Spinal cord (tissue), 10 donors: ENCODE measurements at places on chromosomes 12 and 14. TPM values are rescaled to one million over a fixed set of nuclear protein-coding genes. Genes with fewer than 3 reads are reported as not detected.
A peak's percentile ranks its signal among the peaks of the same experiment; 100 is the strongest.

Gene SERPINA6
- not detected for polyA plus RNA-seq

DNA sequence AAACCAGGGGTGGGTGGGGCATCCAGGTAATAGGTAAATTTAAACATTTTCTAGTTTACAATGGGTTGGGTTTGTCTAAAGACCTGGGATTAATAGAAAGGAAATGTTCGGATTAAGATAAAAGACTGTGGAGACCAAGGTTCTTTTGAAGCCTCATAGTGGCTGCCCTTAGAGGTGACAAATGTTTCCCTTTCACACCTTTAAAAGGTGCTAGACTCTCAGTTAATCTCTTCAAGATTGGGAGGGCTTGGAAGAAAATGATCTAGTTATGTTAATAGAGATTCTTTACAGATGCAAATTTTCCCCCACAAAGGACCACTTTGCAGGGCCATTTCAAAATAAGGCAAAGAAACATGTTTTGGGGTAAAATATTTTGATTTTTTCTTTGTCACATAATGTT, 39.0 kb downstream of the TMTC2 start:
- DNase-seq = no peak
- H3K27me3 ChIP-seq = no peaks in the 10 kb centered on the region
- no peak overlapping the region for H3K27ac ChIP-seq
- no peaks in the 10 kb centered on the region for H3K4me1 ChIP-seq
- H3K36me3 ChIP-seq = peaks cover 9% of the 10 kb centered on the region

DNA sequence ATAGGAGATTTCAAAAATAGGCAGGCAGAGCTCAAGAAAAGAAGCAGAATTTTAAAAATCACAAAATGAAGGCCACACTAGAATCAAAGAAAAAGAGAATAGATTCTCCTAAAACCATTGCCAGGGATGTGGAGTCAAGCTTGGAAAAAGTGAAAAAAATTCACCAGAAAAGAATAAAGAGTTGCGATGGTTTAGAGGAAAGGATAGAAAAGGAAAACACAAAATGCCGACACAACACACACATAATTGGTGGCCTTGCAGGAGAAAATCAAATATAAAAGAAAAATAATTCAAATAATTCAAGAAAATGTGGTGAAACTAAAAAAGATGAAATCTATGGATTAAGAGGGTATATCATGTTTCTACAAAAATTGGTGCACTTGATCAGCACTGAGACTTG, 181.6 kb upstream of the C14orf180 start:
- DNase-seq = no peak
- H3K27me3 ChIP-seq = no peaks in the 10 kb centered on the region
- H3K4me1 ChIP-seq = peaks cover 9% of the 10 kb centered on the region
- H3K27ac ChIP-seq = no peak overlapping the region
- no peaks in the 10 kb centered on the region for H3K36me3 ChIP-seq
- no peak overlapping the region for H3K4me3 ChIP-seq

Gene RPL41
- polyA plus RNA-seq = 2,766 TPM

Gene WNT1
- polyA plus RNA-seq = 2.0 TPM

DNA sequence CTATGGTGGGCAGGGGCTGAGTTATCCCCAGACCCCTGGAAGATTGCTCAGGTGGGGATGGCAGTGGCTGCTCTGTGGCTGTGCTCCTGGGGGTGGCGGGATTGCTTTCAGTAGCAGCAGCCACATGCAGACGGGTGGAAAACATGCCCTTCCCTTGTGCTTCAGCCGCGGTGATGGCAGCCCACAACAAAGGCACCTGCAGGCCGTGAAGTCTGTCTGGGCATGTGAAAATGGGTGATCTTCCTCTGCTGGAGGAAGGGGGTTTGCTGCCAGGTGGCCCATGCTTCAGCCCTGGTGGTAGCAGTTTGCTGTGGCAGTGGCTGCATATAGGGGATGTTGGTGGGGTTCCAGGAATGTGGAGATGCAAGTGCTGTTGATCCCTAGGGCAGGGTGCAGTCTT, 326.2 kb upstream of the RGS6 start:
- H3K27me3 ChIP-seq = no peaks in the 10 kb centered on the region
- no peak overlapping the region for H3K27ac ChIP-seq
- H3K4me3 ChIP-seq = no peak overlapping the region

GRCh38 chr14:68016255-68016914, 196.8 kb downstream of the RAD51B start:
- H3K4me1 ChIP-seq = no peaks in the 10 kb centered on the region
- no peak for DNase-seq
- H3K36me3 ChIP-seq = no peaks in the 10 kb centered on the region
- no peak overlapping the region for H3K27ac ChIP-seq
- no peak overlapping the region for H3K4me3 ChIP-seq
- no peaks in the 10 kb centered on the region for H3K27me3 ChIP-seq

DNA sequence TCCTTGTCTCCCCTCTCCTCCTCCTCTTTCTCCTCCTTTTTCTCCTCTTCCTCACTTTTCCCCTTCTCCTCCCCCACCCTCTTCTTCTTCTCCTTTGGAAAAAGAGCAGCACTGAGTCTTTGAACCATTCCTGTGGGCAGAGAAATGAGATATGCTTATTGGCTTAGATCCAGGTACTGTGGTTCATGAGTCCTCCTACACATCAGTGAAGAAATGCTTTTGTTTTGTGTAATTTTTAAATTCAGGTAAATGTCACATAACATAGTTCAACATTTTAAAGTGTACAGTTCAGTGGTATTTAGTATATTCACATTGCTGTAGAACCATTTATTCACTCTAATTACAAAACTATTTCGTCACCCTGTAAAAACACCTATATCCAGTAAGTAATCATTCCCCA, 402.1 kb downstream of the AACS start:
- peaks cover 10% of the 10 kb centered on the region for H3K4me1 ChIP-seq
- no peaks in the 10 kb centered on the region for H3K36me3 ChIP-seq
- H3K27ac ChIP-seq = no peak overlapping the region
- no peak for DNase-seq
- no peaks in the 10 kb centered on the region for H3K27me3 ChIP-seq

GRCh38 chr12:128817111-128818015, 6.4 kb downstream of the SLC15A4 start:
- no peak overlapping the region for H3K27ac ChIP-seq
- peaks cover 11% of the 10 kb centered on the region for H3K36me3 ChIP-seq
- DNase-seq = no peak
- H3K4me1 ChIP-seq = peaks cover 19% of the 10 kb centered on the region

DNA sequence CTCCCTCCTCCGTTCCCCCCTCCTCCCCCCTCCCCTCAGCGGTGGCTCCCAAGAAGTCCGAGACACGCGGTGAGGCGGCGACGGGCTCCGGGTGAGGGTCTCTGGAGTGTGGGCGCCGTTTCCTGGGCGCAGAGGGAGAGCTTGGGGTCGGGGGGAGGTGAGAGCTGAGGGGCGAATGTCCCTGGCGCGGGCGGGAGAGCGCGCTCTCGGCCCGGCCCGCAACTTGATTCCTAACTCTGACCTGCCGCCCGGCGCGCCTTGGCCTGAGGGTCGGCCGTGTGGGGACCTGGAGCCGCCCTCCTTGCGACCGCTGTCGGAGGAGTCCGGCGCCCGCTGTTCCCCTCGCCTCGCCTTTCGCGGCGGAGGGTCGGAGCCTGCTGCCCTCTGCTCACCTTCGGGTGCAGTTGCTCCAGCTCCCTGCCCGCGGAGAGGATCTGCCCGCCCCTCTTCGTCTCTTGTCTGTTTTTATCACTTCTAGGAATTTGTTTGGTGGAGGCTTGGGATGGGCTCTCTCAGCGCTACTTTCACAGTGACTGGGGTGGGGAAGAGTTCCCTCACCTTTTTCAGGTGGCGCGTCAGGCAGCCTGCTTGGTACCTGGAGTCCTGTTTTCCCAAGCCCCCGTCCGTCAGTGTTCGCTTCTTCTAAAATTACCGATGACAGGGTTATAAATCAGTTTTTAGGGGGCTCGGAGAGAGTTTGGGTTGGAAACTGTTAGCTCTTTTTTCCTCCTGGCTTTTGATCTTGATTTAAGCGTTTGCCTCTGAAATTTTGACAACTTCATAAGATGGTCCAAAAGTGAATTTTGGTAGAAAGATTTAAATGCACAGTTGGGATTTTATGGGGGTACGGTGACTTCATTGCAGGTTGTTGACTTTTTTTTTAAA, 495 bp downstream of the ADIPOR2 start:
- H3K27me3 ChIP-seq = peaks cover 2% of the 10 kb centered on the region
- peak overlapping the region; percentile 91 for H3K27ac ChIP-seq
- H3K4me3 ChIP-seq = peak overlapping the region; percentile 73
- peaks cover 3% of the 10 kb centered on the region for H3K4me1 ChIP-seq
- DNase-seq = no peak
- H3K36me3 ChIP-seq = peaks cover 4% of the 10 kb centered on the region

- H3K27me3 ChIP-seq = no peaks in the 10 kb centered on the region
- no peak overlapping the region for H3K27ac ChIP-seq
- H3K4me3 ChIP-seq = no peak overlapping the region
- DNase-seq = no peak
- peaks cover 13% of the 10 kb centered on the region for H3K36me3 ChIP-seq
Measured at GRCh38 chr14:61749867-61750266, 12.4 kb upstream of the SNAPC1 start.

Gene ANO2
- 6.4 TPM for polyA plus RNA-seq

DNA sequence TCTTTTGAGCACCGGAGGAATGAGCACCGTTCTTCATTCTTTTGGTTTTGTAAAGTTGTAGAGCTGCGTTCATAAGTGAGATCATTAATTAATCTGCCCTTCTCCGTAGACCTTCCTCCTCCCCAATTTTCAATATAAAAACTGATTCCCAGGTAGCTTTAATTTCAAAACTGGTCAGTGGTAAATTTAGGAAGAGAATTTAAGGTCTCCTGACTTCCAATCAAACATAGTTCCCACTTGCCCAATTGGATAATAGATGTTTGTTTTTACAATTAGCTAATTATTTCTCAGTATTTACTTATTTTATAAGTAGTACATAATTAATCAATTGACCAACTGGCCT, 27.2 kb upstream of the YBX3 start:
- H3K4me1 ChIP-seq = no peaks in the 10 kb centered on the region
- no peak for DNase-seq
- H3K36me3 ChIP-seq = no peaks in the 10 kb centered on the region
- peak overlapping the region; percentile 41 for H3K4me3 ChIP-seq
- no peaks in the 10 kb centered on the region for H3K27me3 ChIP-seq

DNA sequence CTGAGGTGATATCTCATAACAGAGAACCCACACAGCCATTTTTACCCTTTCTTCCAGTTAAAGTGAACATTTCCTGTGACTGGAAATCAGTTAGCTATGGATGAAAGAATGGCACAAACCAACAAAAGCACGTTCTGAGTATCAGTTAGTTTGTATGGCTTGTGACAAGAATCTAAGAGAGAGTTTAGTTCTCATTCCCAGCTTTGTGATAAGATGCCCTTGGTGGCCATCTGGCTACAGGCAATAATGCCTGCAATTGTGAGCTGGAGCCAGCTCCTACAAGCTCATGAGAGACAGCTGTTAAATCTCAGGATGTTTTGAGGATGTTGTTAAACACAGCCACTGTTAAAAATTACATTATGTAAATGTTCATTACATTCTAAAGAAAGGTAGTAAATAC, 122.0 kb upstream of the FRMD6 start:
- H3K27ac ChIP-seq = no peak overlapping the region
- no peaks in the 10 kb centered on the region for H3K36me3 ChIP-seq
- no peaks in the 10 kb centered on the region for H3K4me1 ChIP-seq

Gene ACADS
- polyA plus RNA-seq = 11.8 TPM

Gene ANG
- polyA plus RNA-seq = 2.8 TPM

DNA sequence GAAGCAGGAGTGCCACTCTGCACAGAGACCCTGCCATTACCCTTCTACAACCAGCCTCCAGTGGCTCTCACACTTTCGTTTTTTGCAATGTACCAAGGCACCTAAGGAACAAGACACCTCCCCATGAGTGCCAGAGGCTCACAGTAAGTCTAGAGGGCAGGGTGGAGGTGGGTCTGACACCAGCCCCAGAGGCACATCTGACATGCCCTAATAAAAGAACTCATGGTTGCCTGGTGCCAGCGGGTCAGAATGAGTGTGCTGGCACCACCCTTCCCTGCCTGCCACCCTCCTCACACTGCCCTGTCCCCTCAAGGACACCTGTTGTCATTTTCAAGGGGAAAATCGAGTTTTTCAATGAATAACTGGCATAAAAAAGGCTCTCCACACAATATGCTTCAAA, 161.2 kb downstream of the FOXN3 start:
- H3K36me3 ChIP-seq = no peaks in the 10 kb centered on the region
- no peak overlapping the region for H3K27ac ChIP-seq

Gene CLEC4C
- not detected for polyA plus RNA-seq

GRCh38 chr14:50946234-50946935, 2.1 kb upstream of the PYGL start:
- peaks cover 19% of the 10 kb centered on the region for H3K4me1 ChIP-seq
- peaks cover 10% of the 10 kb centered on the region for H3K27me3 ChIP-seq
- no peak overlapping the region for H3K4me3 ChIP-seq
- H3K36me3 ChIP-seq = no peaks in the 10 kb centered on the region
- H3K27ac ChIP-seq = no peak overlapping the region

GRCh38 chr12:5222011-5222461, 178.4 kb downstream of the KCNA5 start:
- no peaks in the 10 kb centered on the region for H3K36me3 ChIP-seq
- no peak for DNase-seq
- H3K4me1 ChIP-seq = no peaks in the 10 kb centered on the region
- no peak overlapping the region for H3K27ac ChIP-seq

GRCh38 chr12:104763168-104763805, 194.8 kb downstream of the SLC41A2 start:
- peaks cover 3% of the 10 kb centered on the region for H3K4me1 ChIP-seq
- H3K4me3 ChIP-seq = no peak overlapping the region
- DNase-seq = no peak

GRCh38 chr14:99202516-99202915, 69.5 kb downstream of the BCL11B start:
- H3K36me3 ChIP-seq = peaks cover 11% of the 10 kb centered on the region
- H3K27me3 ChIP-seq = peaks cover 6% of the 10 kb centered on the region
- H3K27ac ChIP-seq = no peak overlapping the region
- DNase-seq = no peak

DNA sequence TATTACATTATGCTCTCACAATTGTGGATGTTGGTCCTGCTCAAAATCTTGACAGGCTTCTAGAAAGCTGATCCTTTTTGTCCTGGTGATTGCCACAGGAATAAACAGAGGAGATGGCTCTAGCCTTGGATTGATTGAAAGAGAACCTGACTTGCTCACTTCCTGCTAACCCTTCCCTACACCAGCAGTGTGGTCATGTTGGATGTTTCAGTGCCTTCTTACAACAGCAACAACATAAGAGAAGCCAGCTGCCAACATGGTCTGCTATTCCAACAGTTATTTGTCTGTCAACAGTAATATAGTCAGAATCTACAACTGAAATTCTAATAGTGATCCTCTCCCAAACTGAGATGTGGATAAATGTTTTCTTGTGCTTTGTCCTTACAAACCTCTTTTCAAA, 311.6 kb upstream of the DIO2 start:
- H3K27me3 ChIP-seq = no peaks in the 10 kb centered on the region
- no peak overlapping the region for H3K27ac ChIP-seq
- DNase-seq = no peak
- H3K36me3 ChIP-seq = no peaks in the 10 kb centered on the region
- H3K4me3 ChIP-seq = no peak overlapping the region

Gene CPNE6
- 15.1 TPM for polyA plus RNA-seq

Gene GALNT16
- 42.6 TPM for polyA plus RNA-seq

Gene ENDOU
- 0.33 TPM for polyA plus RNA-seq

DNA sequence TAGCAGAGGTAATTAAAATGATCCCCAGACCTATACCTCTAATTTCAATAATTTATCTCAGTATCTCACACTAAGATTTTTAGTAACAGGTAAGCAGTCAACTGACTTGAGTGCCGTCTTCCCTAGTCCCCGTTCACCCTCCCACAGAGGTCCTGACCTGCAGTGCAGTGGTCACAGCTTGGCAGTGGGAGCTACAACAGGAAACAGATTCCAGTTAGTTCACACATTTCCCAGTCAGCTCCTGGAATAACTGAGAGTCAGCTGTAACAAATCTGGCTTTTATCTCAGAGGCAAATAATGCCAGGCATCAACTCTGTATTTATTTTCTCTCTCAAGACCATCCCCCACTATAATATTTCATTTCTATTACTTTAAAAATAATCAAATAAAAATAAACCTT, 308.2 kb downstream of the ATP23 start:
- H3K4me3 ChIP-seq = no peak overlapping the region
- H3K36me3 ChIP-seq = no peaks in the 10 kb centered on the region
- H3K27me3 ChIP-seq = no peaks in the 10 kb centered on the region
